Ovary (tissue), 10 donors: ENCODE measurements at places on chromosomes 16 and 17.

GRCh38 chr16:89584768-89585549 is 9.4 kb downstream of the CPNE7 start:
- DNase-seq, result no peak

- no peak for DNase-seq
Observed at GRCh38 chr17:77128896-77129567, 11.7 kb upstream of the SEC14L1 start.

DNA sequence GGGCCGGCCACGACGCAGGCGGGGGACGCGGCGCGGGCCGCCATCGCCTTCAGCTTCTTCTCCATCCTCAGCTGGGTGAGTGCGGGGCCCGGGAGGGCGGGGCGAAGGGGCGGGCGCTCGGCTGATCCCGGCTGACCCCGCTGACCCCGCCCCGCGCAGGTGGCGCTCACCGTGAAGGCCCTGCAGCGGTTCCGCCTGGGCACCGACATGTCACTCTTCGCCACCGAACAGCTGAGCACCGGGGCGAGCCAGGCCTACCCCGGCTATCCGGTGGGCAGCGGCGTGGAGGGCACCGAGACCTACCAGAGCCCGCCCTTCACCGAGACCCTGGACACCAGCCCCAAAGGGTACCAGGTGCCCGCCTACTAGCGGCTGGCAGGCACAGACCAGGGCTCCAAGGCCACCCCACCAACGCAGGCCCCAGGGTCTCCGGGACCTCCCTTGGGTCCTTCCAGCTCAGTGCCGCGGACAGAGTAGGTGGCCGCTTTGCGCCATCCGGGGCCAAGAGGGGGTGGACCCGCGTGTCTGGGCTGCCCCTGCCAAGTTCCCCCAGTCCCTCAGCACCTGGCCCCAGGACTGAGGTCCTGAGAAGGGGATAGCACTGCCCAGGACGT is 3.0 kb downstream of the SYNGR3 start:
- DNase-seq, result no peak

DNA sequence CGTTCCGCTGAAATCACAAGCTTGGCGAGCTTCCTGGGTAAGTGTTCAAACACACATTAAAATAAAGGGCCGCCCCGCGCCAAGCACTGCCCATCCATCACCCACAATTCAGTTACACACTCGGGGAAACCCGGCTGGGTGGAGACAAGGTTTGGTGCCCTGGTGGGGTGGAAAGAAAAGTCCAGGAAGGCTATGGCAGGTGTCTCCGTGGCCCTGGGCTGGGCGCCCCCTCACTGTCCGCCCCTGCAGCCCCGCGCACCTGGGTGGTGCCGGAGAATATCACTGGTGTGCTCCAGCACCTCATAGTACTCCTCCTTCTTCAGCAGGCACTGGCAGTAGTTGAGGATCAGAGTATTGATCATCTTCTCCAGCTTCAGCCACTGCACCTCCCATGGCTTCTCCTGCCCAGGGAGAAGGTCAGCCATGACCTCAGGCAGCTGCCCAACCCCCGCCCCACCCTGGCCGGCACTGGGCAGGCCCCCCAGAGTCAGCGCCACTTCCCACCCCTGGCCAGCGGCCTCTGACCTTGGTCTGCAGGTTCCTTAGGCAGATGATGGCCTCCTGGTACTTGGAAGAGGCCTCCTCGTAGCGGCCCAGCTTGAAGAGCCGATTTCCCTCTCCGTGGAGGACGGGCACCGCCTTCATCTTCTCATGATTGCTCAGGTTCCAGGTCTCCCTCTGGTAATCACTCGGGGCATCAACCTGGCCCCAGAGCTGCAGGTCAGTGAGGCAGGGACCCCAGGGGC is 8.4 kb downstream of the AIPL1 start:
- DNase-seq, result no peak
